Forelimb muscle (tissue), 1 donor: ENCODE measurements at places on chromosomes 12 and 14. TPM values are rescaled to one million over a fixed set of nuclear protein-coding genes. Genes with fewer than 3 reads are reported as not detected.

DNA sequence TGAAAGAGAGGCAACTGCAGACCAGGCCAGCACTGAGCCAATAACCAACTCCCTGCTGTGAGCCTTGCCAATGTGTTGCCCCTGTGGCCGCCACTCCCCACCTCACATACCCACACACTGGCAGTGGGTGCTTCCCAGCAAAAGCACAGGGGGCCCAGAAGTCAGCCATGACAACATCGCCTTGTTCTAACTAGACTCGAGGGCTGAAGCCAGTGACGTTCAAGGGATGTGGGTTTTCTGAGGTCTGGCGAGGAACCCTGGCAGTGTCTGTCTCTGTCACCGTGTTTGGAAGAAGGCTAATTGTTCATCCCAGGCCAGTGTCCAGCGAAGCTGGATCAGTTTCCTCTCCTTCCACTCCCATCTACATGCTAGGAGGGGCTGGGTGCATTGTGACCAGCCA lies 311.8 kb upstream of the AMIGO2 start:
- no peak for DNase-seq

DNA sequence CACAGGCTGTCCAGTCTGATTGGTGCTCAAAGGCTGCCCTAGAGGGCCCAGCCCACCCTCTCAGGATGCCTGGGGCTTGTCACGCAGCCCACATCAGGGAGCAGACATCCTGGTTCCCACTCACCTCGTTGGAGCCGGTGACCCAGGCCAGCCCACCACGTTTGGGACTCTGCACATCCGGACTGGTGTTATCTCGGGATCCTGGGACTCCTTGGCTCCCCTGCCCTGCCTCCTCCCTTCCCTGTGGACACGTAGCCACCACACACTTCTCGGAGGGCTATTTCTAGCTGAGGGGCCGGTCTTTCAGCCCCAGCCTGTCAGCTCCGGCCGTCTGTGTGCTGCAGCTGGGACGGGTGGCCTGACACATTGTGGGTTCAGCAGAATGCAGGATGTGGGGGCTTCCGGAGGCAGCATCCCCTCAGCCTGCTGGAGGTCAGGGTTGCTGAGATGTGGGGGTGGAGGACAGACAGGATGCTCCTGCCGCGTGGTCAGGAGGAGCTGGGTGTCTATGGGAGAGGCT lies 12.8 kb upstream of the FGF23 start:
- no peak for DNase-seq

GRCh38 chr12:72872238-72872887 lies 600.2 kb downstream of the TRHDE start:
- no peak for DNase-seq

DNA sequence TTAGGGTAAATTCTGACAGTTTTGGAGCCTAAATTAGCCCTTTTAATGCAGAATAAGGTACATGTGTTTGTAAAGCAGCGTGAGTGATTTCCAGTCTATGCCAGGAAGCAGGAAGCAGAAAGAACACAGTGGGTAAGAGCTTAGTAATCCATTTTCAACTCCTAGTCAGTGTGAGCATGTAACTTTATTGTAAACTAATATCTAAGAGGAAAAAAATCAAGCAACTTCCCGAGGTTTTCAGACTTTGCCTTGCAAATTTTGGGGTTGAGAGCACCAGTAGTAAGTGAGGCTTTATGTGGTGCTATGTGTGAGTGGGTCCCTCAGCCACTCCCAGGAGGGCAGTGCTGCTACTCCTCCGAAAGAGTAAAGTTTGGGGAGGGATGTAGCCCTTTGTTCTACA lies 2.9 kb downstream of the CIPC start:
- DNase-seq = no peak

GRCh38 chr12:89962648-89963047 lies 254.0 kb upstream of the ATP2B1 start:
- no peak for DNase-seq

DNA sequence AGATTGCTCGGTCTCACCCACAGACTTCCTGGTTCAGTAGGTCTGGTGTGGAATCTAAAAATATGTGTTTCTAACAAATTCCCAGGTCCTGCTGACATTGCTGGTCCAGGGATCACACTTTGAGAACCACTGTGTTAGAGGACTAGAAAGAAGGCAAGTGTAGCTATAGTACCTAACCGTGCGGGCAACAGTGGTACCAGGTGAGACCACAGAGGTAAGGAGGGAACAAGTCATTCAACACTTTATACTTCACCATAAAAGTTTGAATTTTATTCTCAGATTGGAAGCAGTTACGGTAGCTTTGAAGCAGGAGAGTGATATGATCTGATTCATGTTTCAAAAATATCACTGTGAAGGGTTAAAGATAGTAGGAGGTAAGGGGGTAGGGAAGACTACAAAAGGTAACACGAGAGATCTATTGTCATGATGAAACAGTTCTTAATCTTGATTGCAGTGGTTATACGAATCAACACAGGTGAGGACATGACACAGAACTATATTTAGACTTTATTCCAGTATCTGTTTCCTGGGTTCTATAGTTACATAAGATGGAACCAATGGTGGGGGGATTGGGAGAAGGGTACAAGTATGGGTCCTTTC lies 73.5 kb downstream of the CDK17 start:
- DNase-seq = no peak

The SPTB gene
- polyA plus RNA-seq = 178 TPM

The PTPRR gene
- 0.67 TPM for polyA plus RNA-seq

DNA sequence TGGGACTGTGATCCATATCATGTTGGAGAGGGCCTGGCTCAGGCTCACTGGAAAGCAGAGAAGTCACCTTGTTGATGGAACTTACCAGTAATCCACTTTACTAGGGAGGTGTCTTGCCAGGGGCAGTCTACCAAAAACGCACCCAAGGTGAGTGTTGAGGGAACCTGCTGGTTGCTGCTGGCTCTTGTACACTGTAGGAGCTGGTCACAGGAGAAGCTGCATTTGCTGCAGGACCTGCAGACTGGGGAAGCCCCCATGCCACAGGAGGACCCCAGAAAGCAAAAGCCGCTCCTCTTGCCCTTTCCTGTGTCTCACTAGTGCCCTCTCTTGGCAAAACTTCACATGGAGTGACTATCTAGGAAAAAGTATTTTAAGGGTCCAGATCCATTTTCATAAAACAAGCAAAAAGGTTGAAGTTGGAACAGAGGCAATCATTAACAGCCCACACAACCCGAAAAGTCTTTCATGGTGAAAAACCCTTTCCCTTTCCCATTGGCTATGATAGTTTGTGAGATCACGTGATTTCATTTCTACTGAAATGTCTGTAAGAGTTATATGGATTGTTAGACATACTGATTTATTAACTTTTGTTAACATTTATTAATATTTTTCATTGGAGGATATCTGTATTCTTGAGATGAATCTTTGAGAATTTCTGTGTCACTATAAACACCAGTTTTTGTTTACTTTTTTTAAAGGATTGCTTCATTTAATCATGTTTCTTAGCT lies 59.2 kb downstream of the RASSF8 start:
- DNase-seq = no peak
